ENCODE measurements at places on chromosomes 1 and 21.

DNA sequence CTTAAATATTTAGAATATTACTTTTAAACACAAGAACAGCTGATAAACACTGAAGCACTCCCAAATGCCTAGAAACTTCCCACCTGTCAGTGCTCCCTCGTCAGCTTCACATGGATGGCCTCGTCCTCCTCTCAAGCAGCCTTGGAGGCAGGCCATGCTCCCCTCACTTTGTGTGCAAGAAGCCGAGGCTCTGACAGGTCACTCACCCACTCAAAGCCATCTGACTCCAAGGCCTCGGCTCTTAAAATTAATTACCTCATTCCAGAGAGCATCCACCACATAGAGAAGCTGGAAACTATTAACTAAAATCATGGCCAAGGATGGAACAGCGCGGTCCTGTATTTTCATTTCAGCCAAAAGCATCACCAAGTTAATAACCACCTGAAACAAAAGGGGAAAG lies 17.8 kb downstream of the LBR start:
- no peak for DNase-seq

DNA sequence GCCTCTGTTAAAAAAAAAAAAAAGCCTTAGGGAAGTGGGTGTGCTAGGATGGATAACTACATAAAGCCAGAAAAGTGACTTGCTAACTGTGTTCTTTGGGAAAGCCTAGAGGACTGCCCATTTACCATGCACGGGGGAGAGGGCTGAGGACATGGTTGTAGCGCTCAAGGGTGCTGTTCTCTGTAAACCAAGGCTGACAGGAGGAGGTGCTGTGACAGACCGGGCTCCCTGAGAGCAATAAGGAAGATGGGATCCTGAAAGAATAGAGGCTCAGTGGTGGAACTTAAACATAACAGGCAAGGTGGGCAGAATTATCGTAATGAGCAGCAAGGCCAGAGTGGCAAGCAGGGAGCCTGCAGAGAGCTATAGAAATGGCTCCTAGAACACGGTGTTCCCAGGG lies 98.5 kb upstream of the DISP3 start:
- DNase-seq = no peak

DNA sequence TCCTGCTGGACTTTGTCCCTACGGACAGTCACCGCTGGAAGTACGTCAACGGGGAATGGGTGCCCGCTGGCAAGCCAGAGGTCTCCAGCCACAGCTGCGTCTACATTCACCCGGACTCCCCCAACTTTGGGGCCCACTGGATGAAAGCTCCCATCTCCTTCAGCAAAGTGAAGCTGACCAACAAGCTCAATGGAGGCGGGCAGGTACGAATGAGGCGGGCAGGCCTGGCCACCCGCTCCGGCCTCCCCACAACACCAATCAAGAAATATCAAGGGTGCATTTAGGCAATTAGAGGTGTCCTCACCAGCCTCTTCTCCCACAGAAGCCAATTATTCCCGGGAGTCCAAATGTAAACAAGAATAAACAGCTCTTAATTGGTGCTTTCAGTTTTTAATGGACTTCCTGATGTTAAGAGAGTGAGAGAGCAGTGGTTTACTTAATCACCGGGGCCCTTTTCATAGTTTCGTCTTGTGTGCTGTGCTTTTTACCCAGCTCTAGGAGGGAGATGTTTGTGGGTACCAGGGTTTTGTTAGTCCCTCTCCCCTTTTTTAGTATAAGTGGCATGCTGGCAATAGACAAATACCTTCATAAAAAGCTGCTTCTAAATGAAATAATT lies 10.7 kb downstream of the TBX19 start:
- no peak for DNase-seq

DNA sequence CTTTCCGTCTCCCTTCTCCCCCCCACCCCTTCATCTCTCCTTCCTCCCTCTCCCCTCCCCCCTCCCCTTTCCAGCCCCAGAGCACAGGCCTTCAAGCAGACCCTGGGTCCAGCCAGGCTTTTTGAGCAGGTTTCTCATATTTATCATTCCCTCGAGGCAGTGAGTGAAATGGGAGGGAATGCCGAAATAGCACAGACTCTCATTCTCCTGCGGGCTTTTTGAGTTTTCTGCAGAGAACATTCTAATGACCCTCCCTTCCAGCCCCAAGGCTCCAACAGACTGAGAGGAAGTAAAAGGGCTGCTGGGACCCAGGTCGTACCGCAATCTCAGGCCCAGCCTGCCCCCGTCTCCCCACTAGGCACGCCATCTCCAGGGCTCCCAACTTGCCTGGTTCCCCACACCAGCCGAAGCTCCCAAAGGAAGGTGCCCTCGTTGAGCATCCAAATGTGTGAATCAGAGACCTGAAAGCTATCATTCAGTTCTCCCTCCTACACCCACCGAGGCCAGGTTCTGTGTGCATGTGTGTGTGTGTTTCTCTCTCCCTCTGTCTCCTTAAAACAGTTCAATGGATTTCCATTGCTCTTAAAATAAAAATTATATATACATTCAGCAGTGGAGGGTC lies 22.3 kb downstream of the ACTA1 start:
- DNase-seq = no peak

GRCh38 chr1:111696330-111696729 lies 42.9 kb downstream of the INKA2 start:
- DNase-seq = no peak

Measured in stimulated activated CD8-positive, alpha-beta memory T cell treated with anti-CD3 and anti-CD28 coated beads, Interleukin-4, amount 100 ng/mL, for 4 hours (primary cell).